ENCODE measurements at places on chromosomes 3 and 15. TPM values are rescaled to one million over a fixed set of nuclear protein-coding genes. Genes with fewer than 3 reads are reported as not detected.

- peak; percentile 39 for DNase-seq
These were observed 517 bp downstream of the TMA7 start for GRCh38 chr3:48440590-48440958.

DNA sequence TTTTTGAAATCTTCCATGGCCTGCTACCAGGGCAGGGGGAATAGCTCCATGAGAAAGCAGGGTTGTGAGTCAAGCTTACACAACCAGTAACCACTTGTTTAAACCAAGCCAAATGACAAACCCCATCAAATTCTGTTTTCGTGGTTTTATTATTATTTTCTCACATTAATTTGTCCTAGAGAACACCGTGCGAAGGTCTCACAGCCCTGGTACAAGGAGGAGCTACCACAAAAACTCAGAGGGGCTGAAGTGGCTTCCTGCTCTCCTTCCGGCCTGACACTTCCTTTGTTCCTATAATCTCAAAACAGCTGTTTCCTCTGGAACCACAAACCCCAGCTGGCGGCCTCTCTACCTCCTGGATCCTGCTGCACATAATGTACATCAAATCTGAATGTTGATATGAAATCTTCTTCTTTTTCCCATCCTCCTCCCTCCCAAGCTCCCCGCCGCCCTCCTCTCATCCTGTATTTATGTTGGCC, 375.9 kb downstream of the MCTP2 start:
- DNase-seq: no peak

DNA sequence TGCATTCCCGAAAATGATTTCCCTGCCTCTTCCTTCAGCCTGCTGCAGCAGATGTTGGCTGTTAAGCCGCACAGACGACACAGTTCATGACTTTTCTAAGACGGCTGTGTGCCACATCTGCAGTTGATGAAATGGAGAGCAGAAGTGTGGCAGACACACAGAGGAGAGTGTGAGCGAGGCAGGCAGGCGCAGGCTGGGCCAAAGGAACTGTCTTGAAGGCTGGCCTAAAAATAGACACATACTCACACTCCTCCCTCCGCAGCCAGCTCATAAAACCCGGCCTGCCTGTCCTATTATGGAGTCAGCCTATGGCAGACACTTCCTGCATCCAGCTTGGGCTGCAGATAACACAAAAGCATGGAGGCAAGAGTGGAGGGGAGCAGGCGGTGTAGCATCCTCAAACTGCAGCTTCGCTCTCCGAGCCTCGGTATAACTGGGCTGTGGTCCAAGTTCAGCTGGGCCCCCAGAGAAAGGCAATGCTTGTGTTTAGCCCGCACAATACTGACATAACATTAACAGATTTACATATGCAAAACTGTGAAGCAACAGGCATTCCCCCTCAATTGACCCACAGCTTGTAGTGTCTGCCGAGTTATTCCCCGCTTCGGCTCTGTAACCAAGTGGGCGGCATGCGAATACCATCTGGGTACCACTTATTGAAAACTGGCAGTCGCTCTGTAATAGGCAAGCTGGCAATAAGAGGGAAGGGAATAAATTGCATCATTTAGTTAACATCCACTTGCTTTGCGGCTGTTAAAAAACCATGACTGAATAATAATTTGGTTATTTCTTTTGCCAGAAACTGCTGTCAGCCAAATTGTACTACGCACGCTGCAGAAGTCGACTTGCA, 40.8 kb downstream of the FOXP1 start:
- DNase-seq: no peak

DNA sequence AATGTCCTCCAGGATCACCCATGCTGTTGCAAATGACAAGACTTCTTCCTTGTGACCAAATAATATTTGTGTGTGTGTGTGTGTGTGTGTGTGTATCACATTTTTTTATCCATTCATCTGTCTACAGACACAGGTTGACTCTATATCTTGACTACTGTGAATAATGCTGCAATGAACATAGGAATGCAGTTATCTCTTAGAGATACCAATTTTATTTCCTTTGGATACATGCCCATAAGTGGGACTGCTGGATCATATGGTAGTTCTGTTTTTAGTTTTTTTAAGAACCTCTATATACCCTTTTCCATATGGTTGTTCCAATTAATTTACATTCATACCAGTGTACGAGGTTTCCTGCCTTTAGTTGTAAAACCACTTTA, 41.7 kb downstream of the GPR176 start:
- no peak for DNase-seq

The FBXO40 gene
- total RNA-seq: not detected

The SI gene
- not detected for total RNA-seq

The DUOXA2 gene
- not detected for total RNA-seq

The MYLK gene
- 28.4 TPM for total RNA-seq

The PEX11A gene
- 4.5 TPM for total RNA-seq

The GOLGA8R gene
- total RNA-seq: not detected
